ENCODE measurements at places on chromosomes 7 and 10.

- no peak for DNase-seq
Measured at GRCh38 chr10:82084904-82085303, 209.9 kb downstream of the NRG3 start.

DNA sequence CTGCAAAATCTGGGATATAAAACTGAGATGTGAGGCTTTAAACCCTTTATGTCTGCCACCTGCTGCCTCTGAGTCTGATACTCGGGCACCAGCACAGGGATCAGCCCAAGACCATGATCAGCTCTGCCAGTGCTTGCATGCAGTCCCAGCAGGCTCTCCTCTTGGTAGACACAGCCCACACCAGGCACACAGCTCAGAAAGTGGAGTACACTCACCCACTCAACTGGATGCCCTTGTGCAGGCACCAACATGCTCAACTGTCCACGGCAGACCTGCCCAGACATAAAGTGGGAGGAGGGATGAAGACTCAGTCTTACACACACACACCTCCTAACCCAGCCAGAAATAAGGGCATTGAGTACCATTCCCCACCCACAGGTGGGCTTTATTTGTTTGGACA is 18.2 kb upstream of the MYH16 start:
- no peak for DNase-seq

GRCh38 chr7:40297741-40298311 is 163.0 kb downstream of the SUGCT start:
- DNase-seq = no peak

GRCh38 chr7:32257621-32258020 is 187.4 kb upstream of the PDE1C start:
- DNase-seq = no peak

- DNase-seq = no peak
Measured at GRCh38 chr7:2640482-2640830, 8.7 kb downstream of the TTYH3 start.

- no peak for DNase-seq
Measured at GRCh38 chr10:88911116-88911515, 31.1 kb downstream of the STAMBPL1 start.

- no peak for DNase-seq
Measured at GRCh38 chr7:47392241-47392759, 189.6 kb downstream of the TNS3 start.

DNA sequence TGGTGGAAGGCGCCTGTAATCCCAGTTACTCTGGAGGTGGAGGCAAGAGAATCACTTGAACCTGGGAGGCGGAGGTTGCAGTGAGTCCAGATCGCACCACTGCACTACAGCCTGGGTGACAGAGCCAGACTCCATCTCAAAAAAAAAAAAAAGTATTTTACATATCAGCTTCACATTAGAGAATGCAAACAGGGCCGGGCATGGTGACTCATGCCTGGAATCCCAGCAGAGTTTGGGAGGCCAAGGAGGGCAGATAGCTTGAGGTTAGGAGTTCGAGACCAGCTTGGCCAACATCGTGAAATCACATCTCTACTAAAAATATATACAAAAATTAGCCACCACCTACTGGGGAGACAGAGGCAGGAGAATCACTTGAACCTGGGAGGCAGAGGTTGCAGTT is 31.6 kb downstream of the USP54 start:
- DNase-seq = no peak

DNA sequence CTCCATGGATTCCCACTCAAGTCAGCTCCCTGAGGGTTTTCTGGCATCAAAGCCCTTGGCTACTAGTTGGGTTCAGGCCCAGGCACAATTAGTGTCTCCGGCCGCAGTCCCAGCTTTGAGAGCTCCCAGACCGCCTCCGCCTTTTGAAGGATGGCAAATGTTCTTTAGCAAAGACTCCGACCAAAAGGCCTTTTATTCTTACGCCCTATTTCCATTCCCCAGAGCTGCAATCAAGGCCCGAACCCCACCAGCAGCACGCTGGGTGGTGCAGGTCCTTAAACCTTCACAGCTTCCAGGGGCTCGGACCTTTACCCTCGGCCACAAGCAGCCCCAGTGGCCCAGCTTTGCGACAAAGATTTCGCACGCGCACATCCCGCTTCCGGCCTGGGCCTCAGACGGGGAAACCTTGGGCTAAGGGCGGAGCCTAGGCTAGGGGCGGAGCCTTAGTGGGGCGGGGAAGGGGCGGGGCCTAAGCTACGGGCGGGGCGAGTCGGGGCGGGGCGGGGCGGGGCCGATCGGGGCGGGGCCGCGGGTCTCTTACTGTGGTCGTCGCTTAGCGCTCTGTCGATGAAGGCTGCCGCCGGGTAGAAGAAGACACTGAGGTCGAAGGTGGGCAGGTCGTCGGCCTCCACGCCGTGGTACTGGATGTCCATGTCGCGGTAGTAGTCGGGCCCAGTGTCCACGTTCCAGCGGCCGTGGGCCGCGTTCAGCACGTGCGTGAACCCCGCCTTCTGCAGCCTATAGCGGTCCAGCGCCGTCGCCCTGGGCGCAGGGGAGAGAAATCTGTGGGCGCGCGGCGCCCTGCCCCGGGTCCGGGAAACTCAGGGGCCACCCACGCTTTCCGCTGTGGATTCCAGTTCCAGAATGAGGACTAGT is 68.0 kb upstream of the SAMD8 start:
- DNase-seq = peak; percentile 9

- no peak for DNase-seq
Measured at GRCh38 chr10:85864173-85864549, 502.4 kb downstream of the GRID1 start.

GRCh38 chr7:118352867-118353453 is 128.5 kb downstream of the ANKRD7 start:
- DNase-seq = no peak

DNA sequence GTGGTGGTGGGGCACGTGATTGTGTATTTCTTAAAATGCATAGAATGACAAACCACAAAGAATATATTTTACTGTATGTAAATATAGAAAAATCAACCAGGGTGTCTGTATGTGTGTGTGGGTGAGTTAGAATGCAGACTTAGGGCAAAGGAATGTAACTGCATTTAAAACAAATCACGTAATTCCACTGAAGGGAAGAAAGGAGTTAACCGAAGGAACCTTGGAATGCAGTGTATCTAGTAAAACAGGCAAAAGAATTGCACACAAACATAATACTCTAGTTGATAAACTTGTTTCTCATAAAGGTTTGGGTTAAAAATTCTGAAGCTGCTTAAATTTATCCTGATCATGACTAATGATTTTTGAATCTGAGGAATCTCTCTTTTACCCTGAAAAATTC is 134.9 kb downstream of the ADRA2A start:
- no peak for DNase-seq

DNA sequence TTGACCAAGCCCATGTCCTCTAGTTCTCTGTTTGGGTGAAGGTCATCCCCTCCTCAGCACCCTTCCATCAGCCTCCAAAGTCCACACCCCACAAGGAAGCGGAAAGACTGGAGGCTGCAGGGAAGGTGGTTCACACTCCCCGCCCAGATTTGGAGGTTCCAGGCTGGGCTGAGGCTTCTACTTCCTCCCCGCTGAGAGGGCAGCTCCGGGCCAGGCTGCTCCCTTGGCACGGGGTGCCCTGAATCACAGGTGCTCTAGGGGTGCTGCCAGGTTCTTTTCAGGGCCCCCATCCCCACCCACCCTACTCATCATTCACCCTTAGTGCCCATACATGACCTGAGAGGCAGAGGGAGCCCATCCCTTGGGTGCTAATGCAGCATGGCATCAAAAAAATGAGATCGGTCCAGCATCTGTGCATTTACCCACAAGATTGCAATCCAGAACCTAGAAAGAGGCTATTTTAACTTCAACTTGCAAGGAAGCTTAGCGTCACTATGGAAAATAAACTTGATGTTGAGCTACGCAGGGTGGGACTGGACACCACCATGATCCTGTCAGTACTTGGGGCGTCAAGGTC is 47.3 kb upstream of the ZMIZ1 start:
- no peak for DNase-seq

GRCh38 chr10:114674346-114674745 is 16.3 kb upstream of the ABLIM1 start:
- no peak for DNase-seq

GRCh38 chr10:69097729-69098128 is 9.8 kb downstream of the SRGN start:
- no peak for DNase-seq

DNA sequence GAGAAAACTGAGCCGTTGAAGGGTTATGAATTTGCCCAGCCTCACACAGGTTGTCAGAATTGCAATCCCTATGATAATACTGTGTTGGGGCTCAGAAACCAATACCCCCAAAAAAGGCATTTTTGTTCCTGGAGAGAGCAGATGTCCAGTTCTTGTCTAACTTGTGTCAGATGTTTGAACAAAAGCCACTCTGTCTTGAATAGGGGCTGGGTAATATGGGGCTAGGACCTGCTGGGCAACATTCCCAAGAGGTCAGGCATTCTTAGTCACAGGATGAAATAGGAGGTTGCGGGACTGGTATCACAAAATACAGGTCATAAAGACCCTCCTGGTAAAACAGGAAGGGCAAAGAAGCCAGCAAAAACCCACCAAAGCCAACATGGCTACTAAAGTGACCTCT is 482.1 kb downstream of the IPMK start:
- DNase-seq = no peak

GRCh38 chr10:79399223-79399831 is 46.1 kb downstream of the ZCCHC24 start:
- DNase-seq = no peak

- DNase-seq = no peak
Measured at GRCh38 chr7:25716421-25716820, 435.6 kb upstream of the NFE2L3 start.

- DNase-seq = no peak
Measured at GRCh38 chr10:132861116-132861691, 75.3 kb upstream of the NKX6-2 start.

DNA sequence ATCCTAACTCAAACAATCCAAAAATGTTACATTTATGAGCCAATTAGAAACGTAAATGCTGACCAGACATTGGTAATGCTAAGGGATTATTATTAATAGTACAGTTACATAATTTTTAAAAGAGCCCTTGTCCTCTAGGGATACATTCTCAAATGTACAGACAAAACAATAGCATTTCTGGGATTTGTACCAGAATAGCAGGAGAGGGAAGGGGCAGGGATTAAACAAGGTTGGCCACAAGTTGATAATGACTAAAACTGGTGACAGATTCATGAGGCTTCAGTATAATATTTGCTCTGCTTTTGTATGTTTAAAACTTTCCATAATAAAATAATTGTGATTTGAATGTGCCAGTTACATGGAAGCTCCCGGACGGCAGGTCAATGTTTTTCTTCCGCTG is 27.0 kb downstream of the HSPA12A start:
- DNase-seq = no peak

DNA sequence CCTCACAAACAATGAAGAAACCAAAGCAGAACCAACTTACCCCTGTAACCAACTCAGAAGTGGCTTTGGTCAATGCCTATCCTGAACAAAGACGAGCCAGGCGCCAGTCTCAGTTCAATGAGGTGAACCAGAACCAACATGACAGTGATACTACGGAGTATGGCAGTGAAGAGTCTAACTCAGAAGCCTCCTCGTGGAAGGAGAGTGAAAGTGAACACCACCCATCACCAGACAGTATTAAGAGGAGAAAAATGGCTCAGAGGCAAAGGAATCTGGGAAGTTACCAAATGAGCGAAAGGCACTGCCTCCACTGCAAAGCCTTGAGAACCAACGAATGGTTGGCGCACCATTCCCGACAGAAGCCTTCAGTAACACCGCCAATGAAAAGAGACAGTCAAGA is 8.4 kb downstream of the SSMEM1 start:
- DNase-seq = no peak

Measured in stimulated activated CD8-positive, alpha-beta memory T cell treated with anti-CD3 and anti-CD28 coated beads, Interleukin-15, amount 100 ng/mL, for 4 hours (primary cell).